ENCODE measurements at places on chromosomes 5 and 9.

- no peak for DNase-seq
Observed at GRCh38 chr9:88026118-88026479, 51.8 kb upstream of the CDK20 start.

DNA sequence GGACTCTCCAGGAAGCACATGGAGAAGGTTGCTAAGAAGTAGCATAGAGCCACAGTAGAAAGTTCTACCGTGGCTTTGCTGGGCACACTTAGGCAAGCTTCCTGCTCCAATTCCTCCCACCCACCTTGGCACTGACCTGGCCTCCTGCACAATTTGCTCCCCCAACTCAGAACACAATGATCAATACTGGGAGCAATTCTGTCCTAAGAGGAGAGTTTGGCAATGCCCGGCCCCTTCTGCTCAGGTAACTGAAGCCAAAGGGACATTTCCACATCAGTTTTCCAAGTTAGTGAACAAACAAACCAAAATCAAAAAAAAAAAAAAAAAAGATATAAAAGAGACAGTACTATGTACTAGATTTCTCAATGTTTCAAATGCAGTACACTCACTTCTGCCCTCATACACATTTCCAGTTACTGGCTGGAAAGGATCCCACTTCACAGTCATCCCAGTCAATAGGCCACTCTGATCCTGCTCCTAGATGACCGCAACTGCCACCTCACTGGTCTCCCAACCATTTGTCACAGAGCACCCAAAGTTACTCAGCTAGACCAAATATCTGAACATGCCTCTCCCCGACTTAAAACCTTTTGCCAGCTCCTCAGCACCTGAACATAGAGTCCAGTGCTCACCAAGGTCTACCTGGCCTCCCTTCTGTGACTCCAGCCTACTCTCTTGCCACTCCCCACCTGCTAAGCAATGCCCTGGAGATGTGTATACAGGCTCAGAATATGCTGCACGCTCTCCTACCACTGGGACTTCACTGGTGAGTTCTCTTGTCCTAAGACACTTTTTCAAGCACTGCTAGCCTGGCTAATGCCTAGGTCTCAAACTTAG, 21.3 kb downstream of the ABCA1 start:
- DNase-seq: no peak

DNA sequence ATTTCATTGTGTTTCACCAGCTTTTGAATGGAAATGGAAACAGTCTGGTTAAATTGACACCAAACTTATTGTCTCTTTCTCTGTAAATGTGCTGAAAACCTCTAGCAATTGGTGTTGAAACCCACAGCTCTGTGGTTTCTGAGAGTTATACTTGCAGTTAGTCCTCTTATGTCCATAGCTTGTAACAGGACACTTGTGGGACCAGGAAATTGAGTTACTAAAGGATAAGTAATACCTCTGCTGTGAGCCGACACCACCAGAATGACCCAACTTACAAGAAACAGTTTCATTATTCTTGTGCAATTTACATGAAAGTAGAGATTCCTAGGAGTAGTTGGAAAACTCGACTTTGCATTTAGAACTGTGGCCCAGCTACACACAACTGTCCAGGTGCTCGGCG, 191.5 kb downstream of the CFAP90 start:
- no peak for DNase-seq

DNA sequence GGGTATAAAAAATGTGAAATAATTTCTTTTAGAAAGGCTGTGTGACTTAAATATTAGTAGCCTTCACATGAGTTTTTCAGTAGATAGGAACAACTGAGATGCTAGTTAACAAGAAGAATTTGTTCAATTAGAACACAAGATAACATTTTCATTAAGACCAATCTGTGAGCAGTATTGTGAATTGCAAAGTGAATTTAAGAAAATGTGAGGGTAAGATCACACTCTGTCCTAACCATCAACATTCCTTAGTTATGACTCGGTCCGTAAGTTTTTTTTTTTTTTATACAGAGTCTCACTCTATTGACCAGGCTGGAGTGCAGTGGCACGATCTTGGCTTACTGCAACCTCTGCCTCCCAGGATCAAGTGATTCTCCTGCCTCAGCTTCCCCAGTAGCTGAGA, 180.2 kb upstream of the EGFLAM start:
- DNase-seq: no peak

GRCh38 chr5:83924891-83925290, 204.2 kb upstream of the HAPLN1 start:
- no peak for DNase-seq

- DNase-seq: no peak
Observed at GRCh38 chr5:4243479-4244264, 648.0 kb downstream of the IRX1 start.

GRCh38 chr5:65100911-65101631, 332.3 kb downstream of the CWC27 start:
- DNase-seq: peak; percentile 77

- DNase-seq: no peak
Observed at GRCh38 chr9:17082343-17083064, 52.3 kb upstream of the CNTLN start.

GRCh38 chr5:61431923-61432620, 100.0 kb downstream of the ZSWIM6 start:
- DNase-seq: no peak

DNA sequence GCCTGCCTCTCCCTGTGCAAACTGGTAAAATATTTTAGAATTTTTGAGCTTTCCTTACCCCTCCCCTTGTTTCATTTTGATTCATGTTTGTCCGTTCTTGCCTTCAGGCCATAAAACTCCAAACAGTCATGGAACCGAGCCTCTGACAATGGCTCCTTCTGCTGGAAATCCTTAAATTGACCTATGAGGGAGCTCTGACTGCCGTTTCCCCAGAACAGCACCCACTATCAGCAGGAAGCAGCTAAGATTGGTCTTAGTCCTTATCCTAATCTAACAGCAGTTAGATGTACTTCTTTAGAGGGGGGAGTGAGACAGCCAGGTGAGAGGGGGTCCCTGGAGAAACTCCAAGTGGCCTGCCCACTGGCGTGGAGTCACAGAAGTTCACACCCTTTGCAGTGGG, 106.7 kb downstream of the FAM174A start:
- no peak for DNase-seq

- DNase-seq: no peak
Observed at GRCh38 chr9:72203205-72203803, 54.1 kb downstream of the GDA start.

GRCh38 chr9:89304834-89305188, 6.2 kb upstream of the CKS2 start:
- no peak for DNase-seq

DNA sequence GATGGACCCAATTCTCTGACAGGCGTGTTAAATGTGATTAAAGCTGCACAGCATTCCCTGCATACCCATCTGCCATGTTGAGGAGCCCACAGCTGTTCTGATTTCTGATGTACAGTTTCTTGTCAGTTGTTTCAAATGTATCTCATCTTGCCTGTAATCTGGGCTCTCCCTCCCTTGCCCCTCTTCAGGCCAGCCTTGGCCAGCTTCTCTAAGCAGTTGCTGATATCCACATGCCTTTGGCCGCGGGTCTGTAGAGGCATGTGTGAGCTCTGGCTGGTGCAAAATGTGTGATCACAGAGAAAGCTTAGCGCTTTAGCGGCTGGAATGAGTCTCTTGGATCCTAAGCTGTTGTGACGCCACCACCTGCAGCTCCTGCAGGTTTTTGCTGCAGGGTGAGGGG, 332.0 kb downstream of the MLLT3 start:
- no peak for DNase-seq

DNA sequence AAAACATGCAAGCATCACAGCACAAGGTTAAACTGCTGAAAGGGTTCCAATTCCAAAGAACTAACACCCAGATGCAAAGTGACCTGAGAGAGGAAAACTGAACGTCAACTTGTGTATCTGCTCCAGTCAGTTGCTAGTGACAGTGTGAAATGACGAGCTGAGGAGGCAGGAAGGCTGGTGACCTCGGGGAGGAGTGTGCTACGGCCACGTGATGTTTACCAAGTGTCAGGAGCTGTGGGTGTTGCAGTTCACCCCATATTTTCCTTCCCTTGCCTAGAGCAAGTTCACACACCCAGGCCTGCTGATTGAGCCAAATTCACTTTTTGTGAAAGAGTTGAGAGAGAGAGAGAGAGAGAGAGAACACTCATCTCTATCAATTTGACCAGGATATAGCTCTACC, 231.6 kb upstream of the ANKH start:
- no peak for DNase-seq

DNA sequence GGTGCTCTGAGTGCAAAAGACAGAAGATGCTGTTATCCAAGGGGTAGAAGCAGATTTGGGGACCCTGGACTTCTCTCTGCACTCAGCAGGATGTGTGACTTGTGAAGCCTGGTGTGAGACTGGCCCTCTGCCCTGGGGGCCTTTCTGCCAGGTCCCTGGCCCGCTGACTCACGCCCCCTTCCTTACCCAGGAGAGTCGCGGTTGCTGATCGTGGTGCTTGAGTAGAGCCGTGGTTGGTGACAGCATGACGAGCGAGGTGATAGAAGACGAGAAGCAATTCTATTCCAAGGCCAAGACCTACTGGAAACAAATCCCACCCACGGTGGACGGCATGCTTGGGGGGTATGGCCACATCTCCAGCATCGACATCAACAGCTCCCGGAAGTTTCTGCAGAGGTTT, 6.5 kb downstream of the NTMT1 start:
- DNase-seq: no peak

- no peak for DNase-seq
Observed at GRCh38 chr5:141735823-141736222, 53.8 kb upstream of the ARAP3 start.

- DNase-seq: no peak
Observed at GRCh38 chr9:122536134-122536533, 9.0 kb upstream of the OR1N1 start.

DNA sequence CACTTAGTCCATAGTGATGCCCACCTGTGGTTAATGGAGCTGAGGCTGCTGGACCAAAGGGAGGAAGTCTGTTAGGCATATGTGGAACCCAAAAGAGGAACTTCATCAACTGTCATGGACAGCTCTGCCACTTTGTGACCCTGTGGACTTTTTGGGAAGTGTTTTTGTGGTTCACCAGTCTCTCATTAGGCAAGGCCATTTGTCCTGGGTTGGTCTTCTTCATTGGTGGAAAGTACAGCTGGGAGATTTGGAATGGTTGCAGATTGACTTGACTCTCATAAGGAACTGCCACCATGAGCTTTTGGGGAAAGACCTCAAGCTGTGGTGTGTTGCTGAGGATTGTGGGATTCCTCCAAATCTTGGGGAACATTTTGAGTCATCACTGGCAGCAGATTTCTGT, 31.9 kb upstream of the IL12B start:
- DNase-seq: no peak

All from coronary artery (tissue), 2 donors.